ENCODE measurements at places on chromosomes 1 and 21.
A peak's percentile ranks its signal among the peaks of the same experiment; 100 is the strongest.

DNA sequence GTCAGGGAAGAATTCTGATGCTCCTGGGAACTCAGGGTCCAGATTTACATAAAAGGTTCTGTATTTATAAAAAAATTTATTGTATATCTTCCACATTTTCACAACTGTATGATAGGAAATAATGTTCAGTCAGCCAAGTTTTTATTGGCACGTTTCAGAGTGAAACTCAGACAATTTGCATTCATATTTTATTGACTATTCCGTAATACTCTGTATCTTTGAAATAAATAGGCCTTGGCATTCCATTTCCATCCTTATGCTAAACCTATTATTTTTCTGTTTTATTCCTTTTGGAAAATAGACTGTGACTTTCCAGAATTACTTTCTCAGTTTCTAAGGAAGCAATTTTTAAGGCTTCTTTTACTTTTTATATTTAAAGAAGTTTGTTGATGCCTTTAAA is 329.0 kb downstream of the OLFM3 start:
- no peak for DNase-seq

GRCh38 chr1:206967096-206967849 is 3.0 kb downstream of the FCAMR start:
- DNase-seq: no peak

- DNase-seq: peak; percentile 83
Measured at GRCh38 chr1:94094469-94095111, 26.4 kb downstream of the ABCA4 start.

GRCh38 chr1:171251042-171251951 is 3.0 kb downstream of the FMO1 start:
- DNase-seq: peak; percentile 16

- no peak for DNase-seq
Measured at GRCh38 chr21:37074546-37074945, 1.5 kb downstream of the TTC3 start.

DNA sequence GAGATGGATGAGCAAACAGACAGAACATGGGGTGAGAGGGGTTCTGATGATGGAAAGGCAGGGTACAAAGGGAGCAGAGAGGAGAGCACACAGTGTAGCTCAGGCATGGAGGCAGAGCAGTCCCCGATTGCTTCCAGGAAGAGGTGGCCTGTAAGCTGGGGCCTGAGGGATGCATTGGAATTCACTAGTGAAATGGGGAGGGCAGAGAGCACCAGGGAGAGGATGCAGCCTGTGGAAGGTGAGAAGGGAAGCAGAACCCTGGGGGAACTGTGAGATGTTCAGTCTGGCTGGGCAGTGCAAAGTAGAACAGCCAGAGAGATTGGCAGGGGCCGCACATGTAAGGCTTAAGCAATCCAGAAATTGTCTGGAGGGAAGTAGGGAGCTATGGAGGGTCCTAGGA is 12.2 kb downstream of the ZNF362 start:
- no peak for DNase-seq

- no peak for DNase-seq
Measured at GRCh38 chr21:36610201-36610600, 88.7 kb upstream of the SIM2 start.

DNA sequence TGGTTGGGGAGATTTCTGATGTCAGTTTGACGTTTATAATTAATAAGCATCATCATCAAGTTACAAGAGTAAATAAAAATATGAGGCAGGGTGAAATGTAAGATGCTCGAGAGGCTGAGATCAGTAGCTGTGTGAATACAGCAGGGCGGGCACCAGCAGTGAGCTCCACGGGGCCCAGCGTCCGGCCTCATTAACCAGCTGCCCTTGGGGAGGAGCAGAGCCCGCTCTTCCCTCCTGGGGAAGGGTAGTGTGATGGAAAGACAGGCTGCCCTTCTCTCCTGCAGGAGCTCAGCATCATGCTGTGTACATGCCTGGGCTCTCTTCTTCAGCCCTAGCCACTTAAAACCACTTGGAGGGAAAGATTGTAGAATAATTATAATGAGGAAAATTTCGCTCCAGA is 23.4 kb downstream of the PDE9A start:
- DNase-seq: no peak

- no peak for DNase-seq
Measured at GRCh38 chr1:65719391-65719790, 73.3 kb upstream of the PDE4B start.

DNA sequence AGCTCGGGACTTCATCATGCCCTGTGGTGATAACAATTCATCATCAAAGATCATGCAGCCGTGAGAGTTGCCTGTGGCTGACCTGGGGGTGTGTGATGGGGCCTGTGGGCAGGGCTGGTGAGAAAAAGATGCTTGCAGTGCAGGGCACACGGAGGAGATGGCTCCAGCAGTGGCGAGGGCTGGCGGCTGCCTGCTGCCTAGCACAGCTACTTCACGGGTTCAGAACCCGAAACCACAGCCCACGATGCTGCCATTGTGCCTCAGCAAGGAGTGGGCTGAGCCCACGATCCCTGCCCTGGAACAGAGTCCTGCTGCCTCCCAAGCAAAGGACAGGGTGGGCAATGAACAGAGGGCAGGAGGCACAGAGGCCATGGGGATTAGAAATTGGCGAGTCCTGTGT is 631 bp upstream of the KRTAP10-9 start:
- no peak for DNase-seq

- no peak for DNase-seq
Measured at GRCh38 chr1:2539312-2539907, 9.3 kb upstream of the HES5 start.

DNA sequence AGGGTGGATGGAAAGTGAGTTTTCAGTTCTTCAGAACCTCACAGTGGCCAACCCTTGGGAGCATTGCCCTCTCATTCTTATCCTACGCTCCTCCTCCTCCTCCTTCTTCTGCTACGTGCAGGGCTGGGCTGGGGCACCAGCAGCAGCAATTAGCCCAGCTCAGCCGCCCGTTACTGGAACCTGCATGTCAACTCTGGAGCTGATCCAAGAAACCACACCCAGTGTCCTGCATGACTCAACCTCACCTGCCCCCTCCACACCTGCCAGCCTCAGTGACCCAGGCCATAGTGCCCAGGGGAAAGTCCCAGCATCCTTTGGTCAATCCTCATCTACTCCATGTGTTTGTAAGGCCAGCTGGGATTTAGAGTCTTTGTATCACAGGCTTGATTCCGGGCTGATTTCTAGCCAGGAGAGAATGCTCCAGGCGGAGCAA is 12.6 kb downstream of the ELF3 start:
- DNase-seq: no peak

GRCh38 chr1:156619582-156619955 is 354 bp downstream of the HAPLN2 start:
- DNase-seq: no peak

- no peak for DNase-seq
Measured at GRCh38 chr1:77459881-77460280, 178.1 kb downstream of the AK5 start.

GRCh38 chr1:86491171-86491950 is 22.6 kb downstream of the CLCA1 start:
- DNase-seq: no peak

- DNase-seq: no peak
Measured at GRCh38 chr1:91725618-91725988, 160.3 kb downstream of the TGFBR3 start.

- DNase-seq: no peak
Measured at GRCh38 chr1:20158358-20159070, 19.4 kb downstream of the PLA2G2F start.

DNA sequence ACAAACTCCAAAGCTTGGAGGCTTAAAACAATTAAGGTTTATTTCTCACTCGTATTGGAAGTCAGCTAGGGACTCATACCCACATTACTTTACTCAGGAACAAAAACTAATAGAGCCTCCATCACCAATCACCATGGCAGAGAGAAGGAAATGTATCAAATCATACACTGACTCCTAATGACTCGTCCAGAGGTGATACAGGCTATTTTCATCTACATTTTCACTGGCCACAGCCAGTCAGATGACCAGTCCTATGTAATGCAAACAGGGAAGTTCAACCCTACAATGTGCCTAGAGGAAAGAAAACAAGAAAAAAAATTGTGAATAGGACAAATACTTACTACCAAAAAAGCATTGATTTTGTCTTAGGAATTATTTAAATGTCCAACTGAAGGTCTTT is 110.3 kb downstream of the SEC16B start:
- DNase-seq: no peak
